ENCODE measurements at places on chromosomes 2 and 18. TPM values are rescaled to one million over a fixed set of nuclear protein-coding genes. Genes with fewer than 3 reads are reported as not detected.

SOX11 gene
- total RNA-seq = under 0.01 TPM

ACMSD gene
- not detected for total RNA-seq

KCNG2 gene
- total RNA-seq = not detected

PLEKHH2 gene
- 0.32 TPM for total RNA-seq

IL36G gene
- total RNA-seq = not detected

PPM1B gene
- 26.1 TPM for total RNA-seq

UGT1A5 gene
- not detected for total RNA-seq

ABHD1 gene
- total RNA-seq = not detected

CKAP2L gene
- 4.2 TPM for total RNA-seq

NABP1 gene
- total RNA-seq = 32.2 TPM

MLPH gene
- not detected for total RNA-seq

MC4R gene
- total RNA-seq = not detected

CNGA3 gene
- not detected for total RNA-seq

GYPC gene
- total RNA-seq = 1.5 TPM

GDF7 gene
- 5.5 TPM for total RNA-seq

LRP1B gene
- total RNA-seq = under 0.01 TPM

EML6 gene
- 1.4 TPM for total RNA-seq

SCYGR4 gene
- total RNA-seq = not detected

SLC16A14 gene
- 0.46 TPM for total RNA-seq
